ENCODE measurements at places on chromosomes 4 and X.

- no peak for DNase-seq
These were observed 151.4 kb downstream of the BANK1 start for GRCh38 chr4:101941816-101942358.

GRCh38 chr4:8544282-8544681 is 35.9 kb upstream of the GPR78 start:
- no peak for DNase-seq

DNA sequence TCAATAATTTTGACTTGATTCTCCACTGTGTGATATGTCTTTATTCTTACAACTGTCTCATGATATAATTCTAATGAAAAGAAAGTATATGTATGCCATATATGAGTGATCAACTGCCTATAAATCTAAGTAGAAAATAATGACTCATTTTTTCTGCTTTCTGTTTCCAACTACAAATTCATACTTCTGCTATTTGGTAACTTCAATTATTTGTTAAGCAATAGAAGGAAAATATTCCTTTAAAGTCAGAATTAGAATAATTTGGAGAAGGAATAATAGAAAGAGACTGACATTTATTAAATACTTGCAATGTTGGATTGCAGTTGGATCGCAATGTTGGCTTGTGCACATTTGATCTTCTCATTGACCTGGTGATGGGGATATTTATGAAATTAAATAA is 204.2 kb upstream of the PACRGL start:
- no peak for DNase-seq

- no peak for DNase-seq
These were observed 6.8 kb upstream of the STARD8 start for GRCh38 chrX:68640661-68641060.

GRCh38 chrX:69565247-69565815 is 50.6 kb upstream of the EDA start:
- DNase-seq, result no peak

- DNase-seq, result no peak
These were observed 55.9 kb upstream of the RNF128 start for GRCh38 chrX:106670631-106671030.

DNA sequence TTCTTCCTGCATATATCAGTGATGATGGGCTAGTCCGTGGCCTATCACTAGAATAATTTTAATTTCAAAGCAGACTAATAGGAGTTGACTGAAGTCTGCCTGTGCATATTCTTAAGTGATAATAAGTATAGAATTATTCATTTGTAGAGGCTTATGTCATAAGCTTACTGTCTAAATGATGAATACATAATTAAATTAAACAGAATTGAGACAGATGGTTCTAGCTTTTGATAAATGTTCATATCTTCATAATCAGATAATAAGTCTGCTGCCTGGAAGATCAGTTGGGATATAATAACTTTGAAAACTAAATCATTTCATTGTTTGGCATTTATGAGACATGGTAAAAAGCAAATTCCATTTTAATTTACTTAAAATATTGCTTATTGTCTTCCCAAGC is 1175.6 kb downstream of the TECRL start:
- DNase-seq, result no peak

- DNase-seq, result no peak
These were observed 290.6 kb downstream of the ZNF674 start for GRCh38 chrX:46254641-46255040.

- DNase-seq, result no peak
These were observed 1264.7 kb downstream of the PCDH7 start for GRCh38 chr4:31984872-31985271.

DNA sequence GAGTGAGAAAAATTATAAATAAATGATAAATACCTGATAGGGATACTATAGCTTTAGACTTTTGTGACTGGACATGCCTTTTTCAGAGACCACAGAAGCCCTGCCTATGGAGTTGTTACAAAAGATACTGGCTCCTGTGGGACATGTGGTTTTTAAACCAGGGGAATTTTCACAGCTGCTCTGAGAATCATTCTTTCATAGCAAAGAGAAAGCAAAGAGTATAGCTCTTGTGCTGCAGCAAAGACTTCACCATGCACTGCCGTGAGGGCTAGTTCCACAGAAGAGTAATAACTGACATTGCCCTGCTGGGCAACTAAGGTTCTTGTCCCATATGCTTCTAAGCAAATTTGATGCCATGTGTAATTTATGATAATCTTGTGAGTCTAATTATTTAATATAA is 98.2 kb downstream of the MAPK10 start:
- DNase-seq, result no peak

DNA sequence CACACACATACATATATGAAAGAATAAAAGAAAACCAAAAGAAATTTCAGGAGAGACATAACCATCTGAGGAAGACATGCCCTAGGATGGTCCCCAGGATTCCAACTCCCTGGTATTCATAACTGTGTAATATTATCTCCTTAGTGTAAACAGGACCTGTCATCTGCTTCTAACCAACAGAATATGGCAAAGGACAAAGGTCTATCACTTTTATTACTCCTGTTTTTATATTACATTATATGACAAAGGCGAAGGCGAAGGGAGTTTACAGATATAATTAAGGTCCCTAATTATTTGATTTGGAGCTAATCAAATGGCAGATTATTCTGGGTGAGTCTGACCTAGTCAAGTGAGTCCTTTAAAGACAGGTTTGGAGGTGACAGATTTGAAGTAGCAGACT is 155.1 kb downstream of the MID1 start:
- no peak for DNase-seq

- DNase-seq, result no peak
These were observed 1.2 kb upstream of the HTN3 start for GRCh38 chr4:70027011-70027410.

DNA sequence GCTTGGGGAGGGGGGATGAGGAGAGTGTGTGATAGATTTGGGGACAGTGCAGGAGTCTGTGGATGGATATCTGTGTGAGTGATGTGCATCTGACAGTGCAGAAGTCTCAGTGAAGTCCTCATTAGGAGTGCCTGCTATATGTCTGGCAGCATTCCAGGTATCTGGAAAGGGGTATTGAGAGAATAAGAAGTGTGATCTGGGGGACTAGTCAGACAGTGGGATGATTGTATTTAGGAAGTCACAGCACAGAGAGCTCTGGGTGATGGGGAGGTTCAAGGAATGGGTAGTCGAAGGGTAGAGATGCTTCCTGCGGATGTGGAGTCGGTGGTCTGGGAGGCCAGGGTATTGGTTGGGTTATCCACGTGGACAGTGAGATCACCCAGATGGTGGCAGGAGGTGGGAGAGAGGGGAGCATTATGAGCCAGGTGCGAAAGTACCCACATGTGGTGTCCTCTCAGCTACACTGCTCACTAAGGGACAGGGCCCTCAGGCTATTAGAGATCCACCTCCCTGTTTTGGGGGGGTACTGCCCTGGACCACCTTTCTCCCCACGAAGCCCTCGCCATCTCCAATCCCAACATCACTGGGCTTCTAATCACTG is 9.8 kb downstream of the MAGED2 start:
- no peak for DNase-seq

- no peak for DNase-seq
These were observed 6.1 kb downstream of the PNMA5 start for GRCh38 chrX:152987801-152988200.

- DNase-seq, result peak; percentile 59
These were observed at the start of gene CNOT6L for GRCh38 chr4:77818602-77819403. TSS of gene CNOT6L (minus strand) at chr4:77819368. CDS start at chr4:77819308, 60 bp downstream.

GRCh38 chr4:182289809-182290208 is 46.6 kb downstream of the TENM3 start:
- no peak for DNase-seq

GRCh38 chr4:156496797-156497196 is 474.8 kb downstream of the PDGFC start:
- DNase-seq, result no peak

GRCh38 chr4:30714408-30715031 is 5.6 kb upstream of the PCDH7 start:
- peak; percentile 43 for DNase-seq

- DNase-seq, result no peak
These were observed 268.5 kb upstream of the LDB2 start for GRCh38 chr4:17166954-17167353.

GRCh38 chr4:82421796-82422560 is 8.3 kb downstream of the HNRNPDL start:
- DNase-seq, result peak; percentile 47

- DNase-seq, result peak; percentile 61
These were observed 1.4 kb downstream of the BEX5 start for GRCh38 chrX:102154218-102154860.

GRCh38 chr4:89000844-89001360 is 56.1 kb downstream of the FAM13A start:
- peak; percentile 41 for DNase-seq

Measured in KBM-7 (cell line).